ENCODE measurements at places on chromosomes 5 and 9.

- DNase-seq: no peak
Observed at GRCh38 chr5:138770977-138771376, 17.8 kb downstream of the CTNNA1 start.

GRCh38 chr9:122346478-122347347, 24.1 kb upstream of the PTGS1 start:
- no peak for DNase-seq

- no peak for DNase-seq
Observed at GRCh38 chr9:19149230-19149629, 21.9 kb upstream of the PLIN2 start.

GRCh38 chr5:143791848-143792731, 19.9 kb upstream of the HMHB1 start:
- no peak for DNase-seq

DNA sequence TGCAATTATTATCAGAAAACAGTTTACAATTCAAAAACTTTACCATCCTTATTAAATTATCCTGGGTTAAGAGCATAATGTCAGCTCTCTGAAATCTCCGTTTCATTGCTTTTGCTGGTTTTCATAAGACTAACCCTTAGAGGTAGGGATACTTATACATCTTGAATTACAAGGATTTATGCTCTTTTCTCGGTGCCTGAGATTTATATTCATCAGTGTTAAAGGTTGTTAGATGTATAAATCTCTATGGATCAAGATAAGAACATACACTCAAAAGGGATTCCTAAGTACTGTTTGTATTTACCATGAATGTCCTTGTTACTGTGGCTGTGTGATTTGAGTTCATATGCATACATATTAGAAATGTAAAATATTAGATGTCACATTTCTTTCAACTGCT, 684.7 kb downstream of the EFNA5 start:
- no peak for DNase-seq

GRCh38 chr5:122471031-122471751, 159.2 kb downstream of the SNCAIP start:
- no peak for DNase-seq

GRCh38 chr5:53739111-53739510, 178.7 kb downstream of the NDUFS4 start:
- peak; percentile 19 for DNase-seq

GRCh38 chr5:158119961-158120723, 261.2 kb upstream of the CLINT1 start:
- no peak for DNase-seq

DNA sequence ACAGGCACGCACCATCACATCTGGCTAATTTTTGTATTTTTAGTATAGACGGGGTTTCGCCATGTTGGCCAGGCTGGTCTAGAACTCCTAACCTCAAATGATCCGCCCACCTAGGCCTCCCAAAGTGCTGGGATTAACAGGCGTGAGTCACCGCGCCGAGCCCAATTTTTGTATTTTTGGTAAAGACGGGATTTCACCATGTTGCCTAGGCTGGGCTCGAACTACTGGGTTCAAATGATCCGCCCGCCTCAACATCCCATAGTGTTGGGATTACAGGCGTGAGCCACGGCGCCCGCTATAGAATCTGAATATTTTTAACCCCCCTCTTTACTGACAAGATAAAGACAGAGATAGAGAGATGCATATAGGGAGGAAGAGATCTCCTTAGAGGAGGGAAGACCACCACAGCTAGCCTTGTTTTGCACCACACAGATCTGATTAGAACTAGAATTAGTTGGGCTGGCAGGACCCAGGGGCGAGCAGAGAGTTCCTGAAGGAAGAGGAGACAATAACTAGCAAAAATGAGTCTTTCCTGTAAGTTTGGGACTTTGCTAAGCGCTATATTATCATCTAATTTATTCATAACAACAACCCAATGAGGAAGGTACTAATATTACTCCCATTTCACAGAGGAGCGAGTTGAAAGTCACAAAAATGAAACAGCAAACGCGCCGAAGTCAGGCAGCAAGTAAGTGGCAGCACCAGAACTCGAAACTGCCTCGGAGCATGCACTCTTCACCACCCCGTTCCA, 1.5 kb upstream of the ANKHD1 start:
- DNase-seq: no peak

- no peak for DNase-seq
Observed at GRCh38 chr5:109805883-109806282, 116.2 kb downstream of the MAN2A1 start.

GRCh38 chr5:86038566-86038965, 579.2 kb upstream of the COX7C start:
- no peak for DNase-seq

GRCh38 chr9:107425101-107426025, 64.2 kb downstream of the KLF4 start:
- no peak for DNase-seq

DNA sequence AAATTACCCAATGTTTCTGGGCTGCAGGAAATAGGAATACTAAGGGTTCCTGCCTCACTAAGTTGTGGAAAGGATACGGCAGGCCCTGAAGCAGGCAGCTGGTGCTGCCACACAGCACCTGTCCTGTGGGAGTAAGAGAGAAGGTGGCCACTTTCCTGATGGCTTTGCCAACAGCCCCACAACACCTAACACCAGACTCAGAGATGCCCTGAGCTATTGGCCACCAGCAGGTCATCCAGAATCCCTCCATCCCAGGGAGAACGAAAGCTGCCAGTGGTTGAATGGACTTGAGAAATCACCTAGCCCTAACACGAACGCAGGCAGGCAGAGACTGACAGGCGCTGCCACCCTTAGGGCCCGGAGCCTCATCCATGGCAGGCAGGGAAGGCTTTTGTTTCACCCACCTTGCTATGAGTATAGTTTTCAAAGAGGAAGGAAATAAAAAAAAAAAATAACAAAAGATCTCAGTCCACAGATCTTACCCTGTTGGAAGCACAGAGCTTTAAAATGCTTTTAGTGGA, 82.2 kb downstream of the DCP2 start:
- DNase-seq: no peak

DNA sequence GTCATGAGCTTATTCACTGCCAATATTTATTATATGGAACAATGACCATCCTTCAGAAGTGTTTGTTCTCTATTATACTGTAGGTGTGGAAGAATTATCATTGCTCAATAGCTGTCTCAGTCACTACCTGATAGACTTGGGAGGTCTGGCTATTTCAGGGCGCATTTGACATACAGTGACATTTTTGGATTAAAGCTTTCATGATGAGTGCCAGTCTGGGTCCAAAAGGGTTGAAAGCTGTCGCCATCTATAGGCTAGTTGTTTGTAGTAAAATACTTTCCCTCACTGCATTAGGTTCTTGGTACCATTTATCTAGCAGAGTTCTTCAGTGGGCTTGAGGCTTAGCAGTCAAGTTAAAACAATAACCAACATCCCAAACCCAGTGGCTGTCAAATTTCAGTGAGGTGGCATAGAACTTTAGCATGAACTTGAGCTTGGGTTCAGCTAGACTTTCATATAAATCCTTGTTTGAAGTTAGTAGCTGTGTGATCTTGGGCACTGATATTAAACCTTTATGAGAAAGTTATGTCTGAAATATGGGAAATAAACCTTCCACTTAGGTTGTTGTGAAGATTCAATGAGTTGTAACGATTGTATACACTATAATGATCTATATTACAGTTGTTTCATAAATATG, 110.5 kb upstream of the CDKN2B start:
- no peak for DNase-seq

- no peak for DNase-seq
Observed at GRCh38 chr5:59034498-59035186, 451.8 kb downstream of the RAB3C start.

DNA sequence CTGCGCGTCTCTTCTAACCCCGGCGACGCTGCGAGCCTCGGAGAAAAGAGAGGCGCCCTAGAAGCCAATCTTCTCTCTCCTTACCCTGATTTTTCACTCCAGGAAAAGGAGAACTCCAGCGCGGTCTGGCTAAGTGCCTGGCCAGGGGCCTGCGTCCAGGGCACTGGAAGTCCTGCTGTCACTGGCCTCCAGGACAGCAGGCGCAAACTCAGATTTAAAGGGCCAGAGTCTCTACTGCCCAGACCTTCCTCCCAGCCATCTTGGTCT, 553 bp upstream of the FOXB2 start:
- DNase-seq: no peak

GRCh38 chr5:175836737-175837136, 34.6 kb upstream of the CPLX2 start:
- DNase-seq: no peak

GRCh38 chr5:56422076-56422762, 189.1 kb upstream of the ANKRD55 start:
- DNase-seq: no peak

DNA sequence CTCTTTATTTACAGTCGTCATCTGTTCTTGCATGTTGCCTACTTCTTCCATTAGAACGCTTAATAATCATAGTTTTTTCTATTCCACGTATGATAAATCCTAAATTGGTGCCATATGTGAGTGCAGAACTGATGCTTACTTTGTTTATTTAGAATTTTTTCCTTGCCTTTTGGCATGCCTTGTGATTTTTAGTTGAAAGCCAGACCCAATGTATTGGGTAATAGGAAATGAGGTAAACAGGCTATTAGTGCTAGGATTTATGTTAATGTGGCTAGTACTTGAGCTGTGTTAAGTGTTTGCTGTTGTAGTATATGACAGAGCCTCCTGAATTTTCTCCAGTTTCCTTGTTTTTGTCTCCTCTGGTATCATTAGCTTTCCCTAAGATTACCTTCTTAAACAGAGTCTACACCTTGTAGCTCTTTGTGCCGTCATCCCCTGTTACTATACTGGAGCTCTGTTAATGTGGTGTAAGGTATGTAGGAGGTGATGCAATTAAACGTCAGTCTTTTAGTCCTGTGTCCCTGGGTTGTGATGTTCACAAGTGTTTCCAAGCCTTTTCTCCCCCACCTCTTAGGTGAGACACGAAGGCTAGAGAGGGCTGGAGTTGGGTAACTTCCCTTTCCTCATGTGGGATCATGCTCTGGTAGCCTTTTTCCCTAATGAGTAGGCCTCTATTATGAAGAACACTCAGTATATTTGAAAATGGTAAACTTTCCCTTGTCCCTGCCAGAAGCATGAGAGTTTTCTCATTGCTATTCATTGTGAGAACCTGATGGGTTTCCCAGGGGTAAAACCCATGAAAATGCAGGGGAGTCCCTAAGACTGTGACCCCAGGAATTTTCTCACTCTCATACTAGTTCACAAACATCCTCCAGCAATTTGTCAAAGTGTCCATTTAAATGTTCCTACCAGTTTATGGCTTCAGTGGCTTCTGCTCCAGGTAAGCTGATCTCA, 21.2 kb downstream of the SPATA31D3 start:
- DNase-seq: no peak

DNA sequence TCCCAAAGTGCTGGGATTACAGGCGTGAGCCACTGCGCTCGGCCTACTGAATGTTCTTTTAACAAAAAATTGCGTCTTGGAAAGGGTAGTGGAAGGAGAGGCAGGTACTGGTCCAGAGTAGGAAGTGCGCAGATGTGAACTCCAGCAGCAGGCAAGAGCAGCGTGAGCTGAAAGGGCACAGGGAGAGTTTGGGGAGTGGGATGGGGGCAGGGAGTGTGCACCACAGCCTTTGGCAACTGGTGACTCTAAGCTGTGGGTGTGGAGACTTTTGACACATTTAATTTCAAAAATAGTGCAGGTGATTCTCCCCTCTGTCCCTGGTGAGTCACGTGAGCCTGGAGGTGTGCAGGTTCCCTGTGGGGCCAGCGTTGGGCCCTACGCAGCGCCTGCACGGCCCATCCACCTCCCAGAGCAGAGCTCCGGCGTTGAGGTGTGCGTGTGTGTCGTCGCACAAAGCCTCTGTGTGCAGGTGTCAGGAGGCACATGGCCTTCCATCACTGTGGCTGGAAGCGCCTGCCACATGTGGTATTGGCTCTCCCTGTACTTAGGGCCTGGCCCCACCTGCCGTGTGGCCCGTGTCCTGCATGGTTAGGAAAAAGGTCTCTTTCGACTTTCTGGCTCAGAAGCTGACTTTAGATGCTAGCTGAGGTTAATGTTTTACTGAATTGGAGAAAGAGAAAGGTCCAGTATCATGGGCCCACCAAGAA, 11.5 kb downstream of the SQSTM1 start:
- DNase-seq: no peak

DNA sequence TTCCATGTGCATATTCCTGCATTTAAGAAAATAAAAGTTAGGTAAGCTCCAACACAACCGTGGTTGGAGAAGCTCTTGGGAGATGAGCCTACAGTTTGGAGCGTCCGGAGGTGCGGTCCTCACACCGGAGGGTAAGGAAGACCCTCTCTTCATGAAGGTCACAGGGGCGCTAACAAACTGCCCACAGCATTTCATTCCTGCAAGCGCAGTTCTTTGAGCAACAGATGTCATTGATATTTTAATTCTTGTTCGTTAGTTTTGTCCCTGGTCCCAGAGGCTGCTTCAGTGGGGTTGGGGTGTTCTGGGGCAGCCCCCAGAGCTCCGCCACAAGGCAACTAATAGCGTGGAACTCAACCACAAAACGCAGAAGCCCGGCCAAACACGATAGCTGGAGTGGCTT, 376.2 kb downstream of the IRX2 start:
- no peak for DNase-seq

DNA sequence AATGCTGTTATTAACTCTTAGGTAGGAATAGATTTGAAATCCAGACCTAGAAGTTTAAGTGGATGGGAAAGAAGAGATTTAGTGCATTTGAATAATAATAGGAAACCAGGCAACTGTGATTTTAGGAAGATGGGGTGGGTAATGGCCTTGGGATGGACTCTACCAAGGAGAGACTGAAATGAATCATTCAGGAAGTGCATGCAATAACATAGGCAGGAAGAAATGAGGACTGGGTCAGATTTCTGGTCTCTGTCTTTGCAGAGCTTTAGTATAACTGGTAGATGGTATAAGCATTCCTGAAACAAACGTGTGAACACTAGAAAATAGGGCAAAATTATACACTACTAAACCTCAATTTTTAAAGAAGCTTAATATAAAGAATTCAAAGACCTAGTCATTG, 274.4 kb upstream of the CLINT1 start:
- DNase-seq: no peak

DNA sequence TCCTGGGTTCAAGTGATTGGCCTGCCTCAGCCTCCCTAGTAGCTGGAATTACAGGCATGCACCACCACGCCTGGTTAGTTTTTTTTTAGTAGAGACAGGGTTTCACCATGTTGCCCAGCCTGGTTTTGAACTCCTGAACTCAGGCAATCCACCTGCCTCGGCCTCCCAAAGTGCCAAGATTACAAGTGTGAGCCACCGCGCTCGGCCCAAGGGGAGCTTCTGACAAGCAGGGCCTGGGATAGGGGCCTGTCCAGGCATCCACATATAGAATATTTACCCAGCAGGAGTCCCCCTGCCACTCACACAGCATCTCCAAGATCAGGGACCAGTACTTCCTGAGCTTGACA, 10.1 kb downstream of the IRF1 start:
- DNase-seq: no peak

DNA sequence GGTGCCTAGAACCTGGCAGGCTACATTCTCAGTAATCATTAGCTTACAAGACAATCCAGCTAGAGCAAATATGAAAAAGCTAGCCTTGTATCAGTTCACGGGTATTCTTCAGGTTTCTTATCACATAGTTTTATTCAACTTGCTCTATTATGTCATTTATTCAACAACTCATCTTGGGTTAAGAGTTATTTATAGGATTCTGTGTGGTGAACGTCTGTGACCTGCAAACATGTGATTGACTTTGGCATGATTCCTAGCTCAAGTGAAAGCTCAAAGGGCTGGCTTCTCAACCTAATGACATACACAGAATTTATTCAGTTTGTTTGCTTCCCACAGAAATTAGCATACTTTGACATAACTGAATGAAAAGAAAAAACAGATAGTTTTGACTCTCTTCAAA, 173.1 kb downstream of the PLPPR1 start:
- no peak for DNase-seq

- DNase-seq: no peak
Observed at GRCh38 chr9:69918322-69918721, 97.7 kb downstream of the CFAP95 start.
